ENCODE measurements at places on chromosomes 16 and 17.

DNA sequence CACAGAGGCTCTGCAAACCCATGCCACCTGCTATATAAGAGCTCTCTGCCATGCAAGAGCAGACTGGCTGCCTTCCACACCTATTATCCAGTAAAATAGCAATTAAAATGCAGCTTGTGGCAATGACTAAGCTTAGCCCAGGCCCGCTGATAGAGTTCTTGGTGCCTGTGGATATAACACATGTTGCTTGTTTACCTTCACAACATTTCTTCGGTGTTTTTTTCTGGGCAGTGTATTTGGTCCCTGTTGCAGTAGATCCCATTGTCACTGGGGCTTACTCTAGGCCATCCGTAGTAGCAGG is 63.5 kb downstream of the SPECC1 start:
- DNase-seq: no peak

DNA sequence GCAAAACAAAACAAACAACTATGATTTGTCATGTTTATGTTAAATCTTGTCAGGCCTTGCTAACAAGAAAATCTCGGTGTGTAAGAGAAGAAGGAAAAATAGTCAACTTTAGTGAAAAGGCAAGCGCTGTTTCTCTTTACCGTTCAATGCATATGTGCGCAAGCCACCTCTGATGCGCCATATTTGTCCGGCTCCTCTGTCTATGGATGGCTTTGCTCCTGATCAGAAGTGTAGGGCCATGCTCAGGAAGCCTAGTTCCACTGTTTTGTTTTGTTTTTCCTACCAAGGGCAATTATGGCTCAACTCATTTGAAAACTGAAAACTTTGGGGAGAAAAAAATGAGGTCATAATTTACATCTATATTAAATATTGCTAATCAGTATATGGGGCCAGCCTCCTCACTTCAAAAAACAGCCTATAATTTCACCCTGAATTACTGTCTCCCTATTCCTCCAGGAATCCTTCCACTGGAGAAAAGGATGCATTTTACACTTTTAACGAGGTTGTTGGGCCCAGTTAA is 4.5 kb downstream of the MAF start:
- DNase-seq: no peak

- DNase-seq: peak; percentile 83
Measured at GRCh38 chr17:32998111-32998886, 6.7 kb downstream of the SPACA3 start.

DNA sequence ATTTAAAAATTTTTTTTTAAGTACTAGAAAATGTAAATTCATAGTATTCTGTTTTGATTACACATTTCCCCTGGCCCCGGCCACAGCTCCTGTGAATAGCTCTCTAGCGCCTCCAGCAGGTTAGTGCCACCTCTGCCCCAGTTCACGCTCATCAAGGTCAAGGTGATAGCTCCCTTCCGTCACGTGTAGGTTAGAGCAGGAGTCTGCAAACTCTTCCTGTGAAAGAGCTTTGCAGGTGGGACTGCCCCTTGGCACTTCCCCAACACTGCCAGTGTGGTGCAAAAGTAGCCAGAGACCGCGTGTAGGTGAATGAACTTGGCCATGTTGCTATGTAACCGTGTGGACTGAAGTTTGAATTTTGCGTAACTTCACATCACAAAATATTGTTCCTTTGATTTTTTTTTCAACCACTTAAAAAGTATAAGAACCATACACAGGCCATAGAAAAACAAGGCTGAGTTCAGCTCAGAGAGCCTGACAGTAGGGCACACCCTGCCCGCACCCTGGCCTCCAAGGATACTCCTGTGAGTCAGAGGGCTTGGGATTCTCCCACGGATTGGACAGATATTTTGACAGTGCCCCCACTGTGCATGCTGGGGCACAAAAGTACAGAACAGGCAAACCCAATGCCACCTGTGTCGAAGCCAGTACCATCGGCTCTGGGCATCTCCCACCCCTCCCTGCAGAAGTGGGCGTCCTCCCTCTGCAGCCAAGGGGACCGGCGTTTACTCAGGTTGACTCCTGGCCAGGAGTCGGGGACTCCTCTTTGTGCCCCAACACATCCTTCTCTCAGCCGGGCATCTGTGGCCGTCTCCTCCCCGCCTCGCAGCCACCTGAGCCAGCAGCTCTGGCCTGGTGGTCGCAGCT is 92.0 kb upstream of the CHMP6 start:
- DNase-seq: peak; percentile 89

- DNase-seq: no peak
Measured at GRCh38 chr17:76635659-76636360, 7.7 kb downstream of the ST6GALNAC1 start.

- DNase-seq: peak; percentile 20
Measured at GRCh38 chr17:164303-165235, 16.9 kb downstream of the DOC2B start.

- peak; percentile 99 for DNase-seq
Measured at GRCh38 chr17:8138672-8139371, 13.4 kb downstream of the PER1 start.

GRCh38 chr16:74320707-74321106 is 24.1 kb downstream of the PSMD7 start:
- DNase-seq: no peak

DNA sequence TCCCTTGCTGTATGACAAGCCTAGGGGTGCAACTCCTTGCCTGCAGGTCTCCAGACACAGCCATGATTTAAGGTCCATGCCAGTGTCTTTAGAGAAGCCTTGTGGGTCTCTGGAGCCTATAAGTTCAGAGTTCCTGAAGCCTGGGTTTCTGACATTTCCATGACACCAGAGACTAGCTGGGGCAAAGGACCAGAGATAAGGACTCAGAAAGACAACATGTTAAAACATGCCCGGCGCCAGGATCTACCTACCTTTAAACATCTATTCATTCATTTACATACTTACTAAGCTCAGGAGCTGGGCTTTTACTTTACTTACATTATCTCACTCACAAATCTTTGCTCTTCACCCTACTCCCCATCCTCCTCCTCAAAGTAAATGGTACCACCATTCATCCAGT is 1.5 kb downstream of the MRPL27 start:
- no peak for DNase-seq

DNA sequence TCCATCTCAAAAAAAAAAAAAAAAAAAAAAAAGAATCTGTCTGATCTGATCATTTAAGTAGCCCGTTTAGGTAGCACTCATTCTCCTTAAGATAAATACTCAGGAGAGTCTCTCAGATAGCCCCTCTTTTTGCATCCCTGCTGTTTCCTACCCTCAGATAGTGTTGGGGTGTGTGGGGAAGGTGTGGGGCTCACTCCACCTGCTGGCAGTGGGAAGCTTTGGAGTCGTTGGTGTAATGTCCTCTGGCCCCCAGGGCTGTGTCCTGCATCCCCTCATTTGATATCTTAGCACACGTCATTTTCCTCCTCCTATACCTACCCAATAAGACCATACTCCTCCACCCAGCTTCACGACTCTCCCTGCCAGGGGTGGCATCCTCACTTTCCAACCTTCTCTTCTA is 20.5 kb upstream of the MYH10 start:
- DNase-seq: no peak

- no peak for DNase-seq
Measured at GRCh38 chr17:17810084-17810894, 26.5 kb downstream of the SREBF1 start.

GRCh38 chr17:43532581-43532980 is 13.6 kb downstream of the ETV4 start:
- DNase-seq: no peak

DNA sequence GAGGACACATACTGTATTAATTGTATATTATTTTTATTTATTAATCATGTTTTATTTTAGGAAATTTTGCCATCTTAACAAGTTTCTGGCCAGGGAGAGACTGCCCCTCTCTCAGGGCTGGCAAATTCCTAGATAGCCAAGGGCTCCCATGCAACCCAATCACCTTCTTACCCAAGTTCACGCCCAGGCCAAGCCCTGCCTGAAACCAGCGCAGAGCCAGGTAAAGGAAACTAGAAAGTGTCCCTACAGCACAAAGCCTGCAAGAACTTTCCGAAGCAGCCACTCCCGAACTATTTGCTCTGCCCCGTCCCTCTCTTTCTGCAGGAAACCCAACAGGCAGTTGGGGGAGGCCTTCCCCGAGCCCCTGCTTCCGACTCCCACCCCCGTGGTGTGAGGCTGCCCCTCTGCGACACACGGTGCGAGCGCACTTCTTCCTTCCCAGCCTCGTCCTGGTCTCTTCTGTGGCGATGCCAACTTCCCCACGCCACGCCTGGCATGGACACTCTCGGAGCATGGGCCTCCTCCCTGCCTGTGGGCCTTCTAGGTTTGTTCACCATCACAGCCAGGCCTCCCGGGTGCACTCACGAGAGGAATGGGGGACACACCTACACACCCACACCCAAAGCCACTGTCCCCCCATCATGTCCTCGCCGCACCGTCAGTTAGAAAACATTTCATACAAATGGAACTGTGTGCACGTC is 100.4 kb downstream of the ZNF778 start:
- no peak for DNase-seq

DNA sequence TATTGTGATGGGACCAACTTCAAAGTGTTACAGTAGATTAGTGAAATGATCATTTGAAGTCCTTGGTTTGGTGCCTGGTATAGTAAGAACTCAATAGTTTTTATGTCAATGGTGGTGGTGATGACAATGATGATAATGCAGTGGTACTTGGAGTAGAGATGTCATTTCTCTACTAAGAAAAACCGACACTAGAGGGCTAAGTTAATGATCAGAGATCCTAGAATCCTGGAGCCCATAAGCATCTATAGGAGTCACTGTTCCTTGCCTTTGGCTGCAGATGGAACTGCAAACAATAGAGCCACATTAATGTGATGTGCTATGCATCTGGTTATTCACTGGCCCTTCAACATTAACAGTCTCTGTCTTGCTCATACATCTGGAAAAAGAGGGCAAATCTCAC is 103.8 kb downstream of the ANKFN1 start:
- DNase-seq: no peak

DNA sequence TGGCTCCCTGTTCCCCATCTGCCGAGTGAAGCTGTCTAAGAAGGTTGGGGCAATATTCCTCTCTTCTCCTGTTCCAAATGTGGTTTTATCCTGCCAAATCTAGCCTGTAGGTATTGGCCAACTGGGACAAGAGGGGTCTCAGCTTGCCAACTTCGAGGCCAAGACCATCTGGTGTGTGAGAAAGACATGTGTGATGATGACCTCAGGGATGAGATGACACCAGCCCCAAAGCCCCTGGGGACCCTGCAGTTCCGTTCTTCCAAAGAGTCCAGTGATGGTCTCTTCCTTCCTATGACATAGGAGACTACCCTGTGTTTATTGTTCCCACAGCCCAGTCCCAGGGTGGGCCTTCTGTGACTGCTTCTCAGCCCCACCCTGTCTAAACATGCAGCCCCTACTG is 34.8 kb upstream of the ADAMTS18 start:
- no peak for DNase-seq

DNA sequence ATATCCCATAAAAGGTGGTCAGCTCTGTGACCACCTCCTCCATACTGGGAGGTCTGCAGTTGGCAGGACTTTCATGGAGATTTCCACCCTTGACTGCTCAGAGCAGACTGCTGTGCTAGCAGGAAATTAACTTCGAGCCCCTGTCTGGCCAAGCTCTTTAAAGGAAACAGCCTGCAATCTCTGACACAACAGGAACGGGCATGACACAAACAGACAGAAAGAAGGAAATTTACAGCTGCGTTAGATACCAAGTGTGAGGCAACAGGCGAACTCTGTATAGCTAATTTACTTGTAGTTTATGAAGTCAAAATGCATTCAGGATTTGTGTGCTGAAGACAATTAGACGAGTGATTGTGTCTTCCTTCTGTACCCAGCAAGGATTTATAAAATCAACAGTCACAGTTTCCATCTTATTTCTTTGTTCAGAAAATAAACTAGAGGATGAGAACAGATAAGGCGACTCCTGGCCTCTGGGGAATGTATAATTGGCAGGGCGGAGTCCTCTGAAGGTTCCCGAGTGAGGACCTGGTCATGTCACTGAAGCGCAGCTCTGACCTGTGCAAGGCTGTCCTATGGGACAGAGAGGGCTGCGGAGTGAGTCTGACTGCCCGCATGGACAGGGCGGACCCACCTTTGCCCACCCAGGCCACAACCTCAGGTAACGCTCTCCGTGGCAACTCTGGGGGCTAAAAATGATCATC is 16.1 kb downstream of the WIPI1 start:
- DNase-seq: no peak

- DNase-seq: no peak
Measured at GRCh38 chr17:4742629-4743028, 2.9 kb upstream of the CXCL16 start.

GRCh38 chr16:74372953-74373846 is 2.9 kb upstream of the NPIPB15 start:
- no peak for DNase-seq

GRCh38 chr17:38732376-38733281 is 2.5 kb downstream of the CISD3 start:
- DNase-seq: no peak

- DNase-seq: no peak
Measured at GRCh38 chr16:2465653-2466415, 5.3 kb upstream of the NTN3 start.

- DNase-seq: no peak
Measured at GRCh38 chr17:3974980-3975379, 10.7 kb upstream of the ATP2A3 start.

GRCh38 chr17:36482611-36483504 is 3.6 kb upstream of the ZNHIT3 start:
- peak; percentile 90 for DNase-seq

DNA sequence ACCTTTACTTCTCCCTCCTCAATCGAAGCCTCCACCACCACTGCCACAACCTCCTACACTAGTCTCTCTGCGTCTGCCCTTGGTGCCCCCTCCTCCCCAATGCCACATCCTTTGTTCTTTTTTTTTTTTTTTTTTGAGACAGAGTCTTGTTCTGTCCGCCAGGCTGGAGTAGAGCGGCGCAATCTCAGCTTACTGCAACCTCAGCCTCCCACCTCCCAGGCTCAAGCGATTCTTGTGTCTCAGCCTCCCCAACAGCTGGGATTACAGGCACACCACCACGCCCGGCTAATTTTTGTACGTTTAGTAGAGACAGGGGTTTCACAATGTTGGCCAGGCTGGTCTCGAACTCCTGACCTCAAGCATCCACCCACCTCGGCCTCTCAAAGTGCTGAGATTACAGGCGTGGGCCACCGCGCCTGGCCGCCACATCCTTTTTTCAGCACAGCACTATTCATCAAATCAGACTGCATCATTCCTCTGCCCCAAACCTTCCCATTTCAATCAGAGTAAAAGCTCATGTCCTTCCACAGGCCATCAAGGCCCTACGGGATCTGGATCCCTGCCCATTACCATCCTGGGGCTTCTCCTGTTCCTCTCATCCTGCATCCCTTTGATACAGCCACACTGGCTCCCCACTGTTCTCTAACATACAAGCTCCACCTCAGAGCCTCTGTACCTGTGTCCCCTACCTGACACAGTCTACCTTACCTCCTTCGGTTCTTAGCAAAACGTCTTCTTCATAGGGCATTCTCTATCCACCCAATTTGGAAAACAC is 2.0 kb downstream of the KLHL11 start:
- DNase-seq: peak; percentile 42

DNA sequence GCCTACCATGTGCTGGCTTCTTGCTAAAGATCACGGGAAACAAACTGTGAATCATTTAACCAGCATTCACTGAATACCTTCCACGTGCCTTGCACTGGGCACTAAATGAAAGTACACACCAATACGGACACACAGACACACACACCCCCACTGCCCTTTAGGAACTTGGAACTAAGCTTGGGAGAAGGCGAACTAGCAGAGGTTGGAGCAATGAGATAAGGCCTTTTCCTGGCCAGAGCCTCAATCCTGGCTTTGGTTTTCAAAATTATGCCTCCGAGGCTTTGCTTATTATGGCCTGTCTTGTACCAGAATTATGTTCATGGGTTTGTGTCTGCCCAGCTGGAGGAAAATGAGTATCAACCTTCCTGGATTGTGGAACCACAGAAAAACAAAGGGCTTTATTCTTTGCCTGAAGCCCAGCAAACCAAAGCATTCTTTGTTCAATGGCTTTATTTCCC is 32.3 kb downstream of the CPPED1 start:
- DNase-seq: no peak
